Bronchial smooth muscle cell (primary cell): ENCODE measurements at places on chromosomes 16 and 17. TPM values are rescaled to one million over a fixed set of nuclear protein-coding genes. Genes with fewer than 3 reads are reported as not detected.

The HYDIN gene
- total RNA-seq, result 0.26 and 0.63 TPM in 2 replicates

The TBC1D28 gene
- not detected in 2 replicates for total RNA-seq

The TBC1D3K gene
- total RNA-seq, result not detected in 2 replicates

The ADAM11 gene
- total RNA-seq, result 0.32 and 0.60 TPM in 2 replicates

The TEDC2 gene
- 0.34 and 1.1 TPM in 2 replicates for total RNA-seq
